ENCODE measurements at places on chromosomes 3 and 15. TPM values are rescaled to one million over a fixed set of nuclear protein-coding genes. Genes with fewer than 3 reads are reported as not detected.

PLEKHO2 gene
- 17.0 TPM for total RNA-seq

PATL2 gene
- total RNA-seq = 0.24 TPM

LTF gene
- not detected for total RNA-seq

FETUB gene
- not detected for total RNA-seq

MCF2L2 gene
- 6.4 TPM for total RNA-seq

ACTC1 gene
- 2.0 TPM for total RNA-seq

ST8SIA2 gene
- total RNA-seq = 11.8 TPM

KLHL40 gene
- not detected for total RNA-seq

ARPP21 gene
- not detected for total RNA-seq

PYGO1 gene
- 0.24 TPM for total RNA-seq

GABRG3 gene
- total RNA-seq = 0.42 TPM

CFAP100 gene
- total RNA-seq = 1.5 TPM

EXD1 gene
- total RNA-seq = 0.22 TPM

PLA2G4D gene
- 0.17 TPM for total RNA-seq

EAF2 gene
- total RNA-seq = 5.5 TPM

WWTR1 gene
- total RNA-seq = 22.0 TPM

Data from H7 (cell line).